Activated T-cell treated with anti-CD3 and anti-CD28 coated beads for 48 hours (primary cell): ENCODE measurements at places on chromosomes 7 and 10.

DNA sequence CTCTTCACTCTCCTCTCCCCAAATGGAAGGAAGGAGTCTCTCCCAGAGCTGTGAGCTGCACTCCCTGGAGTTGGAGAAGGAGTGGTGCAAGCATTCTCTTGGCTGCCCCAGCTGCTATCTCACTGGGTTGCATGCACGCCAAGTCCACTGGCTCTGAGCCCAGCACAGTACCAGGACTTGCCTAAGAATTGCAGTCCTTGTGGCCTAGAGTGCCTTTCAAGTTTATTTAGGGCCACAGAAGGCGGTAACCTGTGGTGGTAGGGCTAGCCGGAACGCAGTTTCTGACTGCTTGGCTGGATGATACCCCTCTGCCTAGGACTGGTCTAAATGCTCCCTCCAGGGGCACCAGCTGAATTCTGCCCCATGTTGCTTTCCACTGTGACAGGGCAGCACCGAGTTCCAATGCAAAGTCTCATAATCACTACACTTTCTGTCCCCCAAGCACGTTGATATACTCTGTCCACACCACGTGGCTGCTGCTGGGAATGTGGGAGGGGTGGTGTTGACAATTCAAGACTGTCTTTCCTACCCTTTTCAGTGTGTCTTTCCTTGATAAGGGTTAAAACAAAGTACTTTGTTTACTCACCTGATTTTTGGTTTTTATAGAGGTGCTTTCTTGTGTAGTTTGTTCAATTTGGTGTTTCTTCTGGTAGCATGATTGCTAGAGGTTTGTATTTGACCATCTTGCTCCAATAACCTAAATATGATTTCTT, 57.0 kb downstream of the PHTF2 start:
- DNase-seq, result no peak

DNA sequence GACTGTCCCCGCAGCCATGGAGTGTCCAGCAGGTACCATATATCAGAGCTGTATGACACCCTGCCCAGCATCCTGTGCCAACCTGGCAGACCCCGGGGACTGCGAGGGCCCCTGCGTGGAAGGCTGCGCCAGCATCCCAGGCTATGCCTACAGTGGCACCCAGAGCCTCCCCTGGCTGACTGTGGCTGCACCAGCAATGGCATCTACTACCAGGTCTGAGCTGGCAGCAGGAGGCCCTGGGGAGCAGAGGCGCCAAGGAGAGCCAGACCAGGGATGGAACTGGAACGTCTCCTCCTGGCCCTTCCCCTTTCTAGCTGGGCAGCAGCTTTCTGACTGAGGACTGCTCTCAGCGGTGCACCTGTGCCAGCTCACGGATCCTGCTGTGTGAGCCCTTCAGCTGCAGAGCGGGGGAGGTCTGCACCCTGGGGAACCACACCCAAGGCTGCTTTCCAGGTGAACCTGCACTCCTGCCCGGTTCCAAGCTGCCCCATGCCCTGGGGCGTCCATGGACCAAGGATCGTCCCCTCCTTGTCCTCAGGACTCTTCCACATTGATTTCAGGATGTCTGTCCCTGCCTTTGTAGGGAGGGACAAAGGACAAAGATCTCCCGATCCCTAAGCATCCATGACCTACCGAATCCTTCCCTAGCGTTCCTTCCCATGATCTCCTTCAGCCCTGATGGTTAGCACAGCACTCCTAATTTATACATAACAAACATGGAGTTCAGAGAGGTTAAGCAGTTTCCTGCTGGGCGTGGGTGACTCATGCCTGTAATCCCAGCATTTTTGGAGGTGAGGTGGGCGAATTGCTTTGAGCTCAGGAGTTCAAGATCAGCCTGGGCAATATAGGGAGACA, 33.3 kb downstream of the EPHB4 start:
- DNase-seq, result no peak

DNA sequence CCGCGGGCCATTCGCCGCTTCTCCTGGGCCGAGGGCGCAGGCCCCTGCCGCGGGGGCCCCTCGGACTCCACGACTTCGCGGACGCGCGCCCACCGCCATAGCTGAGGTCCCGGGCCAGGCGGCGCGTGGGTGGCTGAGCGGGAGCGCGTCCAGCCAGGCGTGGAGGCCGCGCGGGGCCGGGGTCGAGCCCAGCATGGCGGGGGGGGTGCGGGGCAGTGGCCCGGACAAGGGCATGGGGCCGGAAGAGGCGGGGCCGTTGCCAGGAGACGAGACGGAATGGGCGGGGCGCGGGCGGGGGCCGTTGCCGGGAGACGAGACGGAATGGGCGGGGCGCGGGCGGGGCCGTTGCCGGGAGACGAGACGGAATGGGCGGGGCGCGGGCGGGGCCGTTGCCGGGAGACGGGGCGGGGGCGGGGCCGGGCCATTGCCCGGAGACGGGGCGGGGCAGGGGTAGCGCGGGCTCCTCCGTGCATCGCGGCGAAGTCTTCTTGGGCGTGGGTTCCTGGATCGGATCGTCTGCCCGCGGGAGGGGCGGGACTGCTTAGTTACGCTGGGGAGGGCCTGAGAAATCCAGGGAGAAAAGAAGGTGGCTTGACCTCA, 14.8 kb downstream of the ADAM8 start:
- DNase-seq, result peak; percentile 83

- DNase-seq, result no peak
Measured at GRCh38 chr7:133883591-133883990, 243.5 kb upstream of the LRGUK start.

DNA sequence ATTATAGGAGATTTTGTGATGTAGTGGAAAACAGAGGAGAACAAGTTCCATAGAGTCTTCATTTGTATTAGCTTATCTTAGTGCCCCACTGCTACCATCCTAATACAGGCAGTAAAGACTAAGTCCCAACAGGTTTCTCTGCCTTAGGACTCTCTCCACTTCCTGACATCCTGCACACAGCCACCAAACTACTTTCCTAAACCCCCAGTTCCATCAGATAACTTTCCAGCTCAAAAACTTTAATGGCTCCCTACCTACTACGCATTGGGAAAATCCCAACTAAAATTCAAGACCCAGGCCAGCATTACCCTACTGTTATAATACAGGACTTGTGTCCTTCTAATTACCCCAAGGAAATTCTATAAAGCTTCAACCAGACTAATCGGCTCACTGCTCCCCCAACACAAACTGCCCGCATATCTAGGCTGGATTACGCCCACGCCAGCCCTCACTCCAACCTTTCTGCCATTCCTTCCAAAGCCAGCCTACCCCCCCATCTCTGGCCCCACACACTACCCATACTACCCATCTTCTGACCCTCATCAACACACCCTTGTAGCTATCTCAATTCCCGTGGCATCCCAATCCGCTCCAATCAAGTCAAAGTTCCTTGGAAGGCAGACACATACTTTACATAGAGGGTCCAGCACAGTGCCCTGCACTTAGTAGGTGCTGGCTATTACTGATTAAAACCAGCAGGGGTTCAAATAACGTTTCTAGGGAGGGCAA, 1.4 kb downstream of the IDE start:
- DNase-seq, result no peak

DNA sequence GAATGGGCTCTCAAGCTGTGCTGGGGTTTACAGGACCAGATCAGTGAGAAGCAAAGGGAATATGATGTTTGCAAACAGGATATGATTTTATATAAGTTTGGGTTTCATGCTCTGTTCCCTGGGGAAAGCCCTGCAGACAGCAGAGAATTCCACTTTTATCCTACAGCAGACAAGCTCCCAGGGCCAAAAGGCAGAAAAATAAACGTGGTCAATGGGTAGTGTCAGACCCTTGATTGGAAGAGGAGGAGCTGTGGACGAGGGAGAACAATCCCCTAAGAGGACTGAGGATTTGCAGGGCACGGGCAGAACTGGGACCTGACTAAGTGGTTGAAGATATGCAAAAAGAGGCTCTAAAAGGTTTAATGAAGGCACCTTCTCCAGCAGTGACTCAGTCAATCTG, 275.3 kb downstream of the HDAC9 start:
- no peak for DNase-seq

DNA sequence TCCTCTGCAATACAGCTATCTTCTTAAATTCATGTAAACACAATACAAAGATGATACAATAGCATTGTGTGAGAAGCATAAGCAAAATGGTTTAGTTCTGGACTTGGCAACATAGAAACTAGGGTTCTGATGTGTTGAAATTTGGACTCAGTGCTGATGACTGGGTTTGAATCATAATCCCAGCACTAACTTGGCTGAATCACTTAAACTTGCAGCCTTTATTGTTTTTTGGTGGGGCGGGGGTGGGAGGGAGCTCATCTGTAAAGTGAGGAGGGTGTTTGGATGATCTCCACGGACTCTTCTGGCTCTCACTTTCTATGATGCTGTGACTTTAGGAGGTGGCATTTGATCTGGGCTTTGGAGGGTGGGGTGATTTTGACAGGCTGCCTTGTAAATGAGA, 158.2 kb downstream of the WNT2 start:
- DNase-seq, result no peak

GRCh38 chr7:129213828-129214227, 11.0 kb upstream of the AHCYL2 start:
- no peak for DNase-seq

DNA sequence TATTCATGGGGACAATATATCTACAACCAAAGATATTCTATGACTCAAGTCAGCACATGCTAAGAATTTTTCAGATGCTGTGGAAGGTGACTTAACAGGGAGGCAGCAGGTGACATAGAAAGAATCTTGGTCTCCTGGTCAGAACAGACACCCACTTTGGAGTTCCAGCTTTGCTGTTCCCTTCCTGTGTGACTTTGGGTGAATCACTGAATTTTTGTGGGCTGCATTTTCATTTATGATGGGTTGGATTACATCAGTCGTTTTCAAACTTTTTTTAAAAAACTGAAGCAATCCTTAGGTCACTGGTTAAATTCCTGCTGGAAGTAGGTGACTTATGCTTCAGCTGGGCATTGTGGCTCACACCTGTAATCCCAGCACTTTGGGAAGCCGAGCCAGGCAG, 24.9 kb downstream of the RGR start:
- no peak for DNase-seq
